Activated CD4-positive, alpha-beta T cell treated with anti-CD3 and anti-CD28 coated beads, Interleukin-2, amount 10 ng/mL, durations not matched to agents 24 days and 14 days (primary cell): ENCODE measurements at places on chromosomes 6 and 20.

GRCh38 chr6:52230685-52231084 lies 13.6 kb downstream of the IL17F start:
- no peak for DNase-seq
- H3K36me3 ChIP-seq, result no peaks in the 10 kb centered on the region
- peaks cover 47% of the 10 kb centered on the region for H3K27me3 ChIP-seq
- H3K27ac ChIP-seq, result no peak overlapping the region
- peaks cover 49% of the 10 kb centered on the region for H3K4me1 ChIP-seq
- H3K4me3 ChIP-seq, result no peak overlapping the region

GRCh38 chr20:6735942-6736845 lies 31.3 kb upstream of the BMP2 start:
- no peak overlapping the region for H3K27ac ChIP-seq
- no peak for DNase-seq
- no peaks in the 10 kb centered on the region for H3K4me1 ChIP-seq
- H3K27me3 ChIP-seq, result no peaks in the 10 kb centered on the region

GRCh38 chr6:53282741-53283140 lies 66.0 kb downstream of the ELOVL5 start:
- no peak overlapping the region for H3K27ac ChIP-seq
- H3K4me3 ChIP-seq, result no peak overlapping the region
- H3K27me3 ChIP-seq, result no peaks in the 10 kb centered on the region
- H3K4me1 ChIP-seq, result peaks cover 28% of the 10 kb centered on the region
- no peak for DNase-seq

GRCh38 chr6:36955671-36956445 lies 1.3 kb downstream of the PI16 start:
- H3K36me3 ChIP-seq, result no peaks in the 10 kb centered on the region
- H3K27ac ChIP-seq, result no peak overlapping the region
- peak; percentile 66 for DNase-seq
- peaks cover 6% of the 10 kb centered on the region for H3K27me3 ChIP-seq
- peaks cover 34% of the 10 kb centered on the region for H3K4me1 ChIP-seq
- no peak overlapping the region for H3K4me3 ChIP-seq

DNA sequence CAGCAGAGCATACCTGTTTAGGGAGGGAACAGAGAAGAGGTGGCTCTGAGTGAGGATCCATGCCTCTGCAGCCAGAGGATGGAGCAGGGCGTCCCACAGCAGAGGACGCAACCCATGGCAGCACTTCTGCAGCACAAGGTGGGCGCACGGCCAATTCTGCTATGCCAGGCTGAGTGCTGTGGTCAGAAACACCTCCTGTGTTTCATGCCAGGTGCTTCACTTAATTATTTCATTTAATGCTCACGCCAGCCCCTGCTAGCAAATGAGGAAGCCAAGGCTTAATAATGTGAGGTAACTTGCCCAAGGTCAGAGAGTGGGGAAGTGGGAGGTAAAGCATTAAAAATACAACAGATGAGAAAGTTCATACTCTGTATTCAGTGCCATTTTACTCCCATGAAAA lies 68.5 kb upstream of the PTGIS start:
- H3K4me1 ChIP-seq, result peaks cover 11% of the 10 kb centered on the region
- no peak for DNase-seq
- no peaks in the 10 kb centered on the region for H3K27me3 ChIP-seq
- H3K4me3 ChIP-seq, result no peak overlapping the region

- peaks cover 38% of the 10 kb centered on the region for H3K36me3 ChIP-seq
- H3K4me1 ChIP-seq, result peaks cover 39% of the 10 kb centered on the region
- H3K27me3 ChIP-seq, result no peaks in the 10 kb centered on the region
These were observed 636 bp downstream of the SRF start for GRCh38 chr6:43171707-43172103.

- peaks cover 29% of the 10 kb centered on the region for H3K4me1 ChIP-seq
- peak overlapping the region; percentile 66 for H3K4me3 ChIP-seq
- DNase-seq, result no peak
- peak overlapping the region; percentile 99 for H3K27ac ChIP-seq
- H3K27me3 ChIP-seq, result peaks cover 5% of the 10 kb centered on the region
These were observed 55.4 kb downstream of the MRPL14 start for GRCh38 chr6:44071670-44072451.

- H3K4me3 ChIP-seq, result no peak overlapping the region
- peaks cover 18% of the 10 kb centered on the region for H3K4me1 ChIP-seq
- H3K27me3 ChIP-seq, result peaks cover 11% of the 10 kb centered on the region
- DNase-seq, result no peak
These were observed 23.2 kb upstream of the AKIRIN2 start for GRCh38 chr6:87724983-87725811.

DNA sequence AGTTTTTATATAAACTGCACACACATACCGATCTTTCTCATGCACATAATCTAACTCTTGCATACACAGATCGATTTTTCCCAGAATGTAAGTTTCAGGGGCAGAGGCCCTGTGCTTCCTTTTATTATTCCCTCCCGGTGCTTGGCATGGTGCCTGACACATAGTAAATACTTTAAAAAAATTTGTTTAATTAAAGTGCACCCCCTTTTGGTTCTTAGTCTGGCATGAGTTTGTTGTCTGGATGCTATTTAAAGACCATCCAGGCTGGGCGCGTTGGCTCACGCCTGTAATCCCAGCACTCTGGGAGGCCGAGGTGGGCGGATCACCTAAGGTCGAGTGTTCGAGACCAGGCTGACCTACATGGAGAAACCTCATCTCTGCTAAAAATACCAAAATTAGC lies 5.4 kb upstream of the DEK start:
- DNase-seq, result no peak
- H3K36me3 ChIP-seq, result no peaks in the 10 kb centered on the region
- peaks cover 9% of the 10 kb centered on the region for H3K4me1 ChIP-seq
- peaks cover 24% of the 10 kb centered on the region for H3K27me3 ChIP-seq

- DNase-seq, result no peak
- H3K4me1 ChIP-seq, result no peaks in the 10 kb centered on the region
- H3K36me3 ChIP-seq, result no peaks in the 10 kb centered on the region
- H3K27ac ChIP-seq, result no peak overlapping the region
These were observed 751.9 kb upstream of the CHD6 start for GRCh38 chr20:42370075-42370474.

GRCh38 chr6:131781687-131782086 lies 26.1 kb upstream of the ENPP1 start:
- no peaks in the 10 kb centered on the region for H3K27me3 ChIP-seq

DNA sequence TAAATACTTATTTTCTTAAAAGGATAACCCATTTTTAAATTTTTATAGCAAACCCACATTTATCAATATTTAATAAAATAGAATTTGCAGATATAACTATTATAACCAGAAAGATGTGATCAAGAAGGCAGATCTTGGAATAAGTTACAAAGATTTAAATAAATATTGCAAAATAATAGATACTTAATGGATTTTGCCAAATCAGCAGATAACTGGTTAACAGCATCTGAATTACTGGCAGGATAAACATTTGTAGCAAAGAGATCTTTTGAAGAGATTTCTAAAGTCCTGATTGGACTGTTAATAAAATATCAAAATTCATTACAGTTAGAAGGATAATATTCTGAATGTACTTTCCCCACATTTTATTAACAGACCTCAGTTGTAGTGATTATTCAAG lies 144.2 kb downstream of the PDSS2 start:
- no peaks in the 10 kb centered on the region for H3K27me3 ChIP-seq
- H3K36me3 ChIP-seq, result no peaks in the 10 kb centered on the region
- H3K4me1 ChIP-seq, result no peaks in the 10 kb centered on the region
- no peak for DNase-seq
- no peak overlapping the region for H3K4me3 ChIP-seq

GRCh38 chr20:46690219-46691106 lies 1.2 kb upstream of the TP53RK start:
- peaks cover 15% of the 10 kb centered on the region for H3K36me3 ChIP-seq
- H3K27ac ChIP-seq, result peak overlapping the region; percentile 57
- DNase-seq, result no peak
- H3K4me3 ChIP-seq, result peak overlapping the region; percentile 98
- H3K4me1 ChIP-seq, result peaks cover 37% of the 10 kb centered on the region

GRCh38 chr6:15327271-15327670 lies 81.4 kb downstream of the JARID2 start:
- peaks cover 73% of the 10 kb centered on the region for H3K4me1 ChIP-seq
- peaks cover 31% of the 10 kb centered on the region for H3K36me3 ChIP-seq
- peak overlapping the region; percentile 21 for H3K27ac ChIP-seq
- no peaks in the 10 kb centered on the region for H3K27me3 ChIP-seq
- peak overlapping the region; percentile 7 for H3K4me3 ChIP-seq

DNA sequence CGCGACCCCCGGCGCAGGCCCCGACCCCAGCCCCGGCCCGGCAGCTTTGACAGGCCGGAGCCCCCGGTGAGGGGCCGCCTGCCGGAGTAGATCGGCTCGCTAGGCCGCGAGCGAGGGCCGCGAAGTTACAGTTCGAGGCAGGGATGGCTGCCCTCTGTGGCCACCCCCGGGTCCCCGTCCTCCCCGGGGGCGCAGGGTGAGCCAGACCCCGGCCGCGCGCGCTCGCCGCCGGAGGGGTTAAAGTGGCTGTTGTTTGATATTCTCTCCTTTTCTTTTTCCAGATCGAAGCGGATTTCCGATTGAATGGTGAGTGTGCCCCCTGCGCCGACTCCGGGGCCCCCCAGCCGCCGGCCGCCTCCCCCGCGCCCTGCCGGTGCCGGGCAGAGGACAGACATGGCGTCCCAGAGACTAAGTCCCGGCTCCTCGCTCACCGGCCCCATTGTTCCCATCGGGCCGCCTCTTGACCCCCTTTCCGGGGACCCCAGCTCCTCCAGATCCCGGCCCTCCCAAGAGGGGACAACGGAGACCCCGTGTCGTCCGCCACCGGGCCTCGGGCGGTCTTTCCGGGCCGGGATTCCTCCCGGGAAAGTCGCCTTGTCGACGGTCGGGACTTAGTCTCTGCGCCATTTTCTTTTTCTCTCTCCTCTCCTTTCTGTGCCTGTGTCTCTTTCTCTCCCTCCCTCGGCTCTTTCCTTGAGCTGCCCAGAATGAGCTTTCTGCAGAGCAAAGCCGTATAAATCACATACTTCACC lies 704 bp downstream of the TOP1 start:
- DNase-seq, result peak; percentile 84
- H3K27ac ChIP-seq, result peak overlapping the region; percentile 95
- H3K27me3 ChIP-seq, result no peaks in the 10 kb centered on the region
- peaks cover 47% of the 10 kb centered on the region for H3K4me1 ChIP-seq
- H3K4me3 ChIP-seq, result peak overlapping the region; percentile 84

GRCh38 chr6:158067436-158068015 lies 85.9 kb downstream of the SYNJ2 start:
- H3K4me3 ChIP-seq, result no peak overlapping the region
- peaks cover 50% of the 10 kb centered on the region for H3K36me3 ChIP-seq

GRCh38 chr6:64083261-64083660 lies 447.7 kb downstream of the PHF3 start:
- H3K27me3 ChIP-seq, result no peaks in the 10 kb centered on the region
- no peak for DNase-seq
- H3K27ac ChIP-seq, result no peak overlapping the region
- no peaks in the 10 kb centered on the region for H3K4me1 ChIP-seq
- no peaks in the 10 kb centered on the region for H3K36me3 ChIP-seq

DNA sequence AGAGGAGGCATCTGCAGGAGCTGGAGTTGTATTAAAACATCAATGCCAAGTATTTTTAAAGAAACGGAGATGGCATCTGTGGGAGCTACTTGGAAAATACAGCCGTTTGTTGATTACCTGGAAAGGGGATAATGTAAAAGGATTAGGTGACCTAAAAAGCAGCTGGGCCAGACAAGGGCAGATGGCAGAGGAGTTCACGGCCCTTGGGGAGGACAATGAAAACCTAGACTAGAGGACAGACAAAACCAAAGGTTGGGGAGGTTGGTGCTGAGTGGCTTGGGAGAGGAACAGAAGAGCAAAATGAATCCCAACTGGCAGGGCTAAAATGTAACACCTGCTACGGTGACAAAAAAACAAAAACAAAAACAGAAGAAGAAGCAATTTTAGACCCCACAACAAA lies 260.5 kb upstream of the JARID2 start:
- no peak overlapping the region for H3K4me3 ChIP-seq
- H3K27me3 ChIP-seq, result peaks cover 12% of the 10 kb centered on the region
- no peak overlapping the region for H3K27ac ChIP-seq
- peaks cover 2% of the 10 kb centered on the region for H3K4me1 ChIP-seq
- no peaks in the 10 kb centered on the region for H3K36me3 ChIP-seq

DNA sequence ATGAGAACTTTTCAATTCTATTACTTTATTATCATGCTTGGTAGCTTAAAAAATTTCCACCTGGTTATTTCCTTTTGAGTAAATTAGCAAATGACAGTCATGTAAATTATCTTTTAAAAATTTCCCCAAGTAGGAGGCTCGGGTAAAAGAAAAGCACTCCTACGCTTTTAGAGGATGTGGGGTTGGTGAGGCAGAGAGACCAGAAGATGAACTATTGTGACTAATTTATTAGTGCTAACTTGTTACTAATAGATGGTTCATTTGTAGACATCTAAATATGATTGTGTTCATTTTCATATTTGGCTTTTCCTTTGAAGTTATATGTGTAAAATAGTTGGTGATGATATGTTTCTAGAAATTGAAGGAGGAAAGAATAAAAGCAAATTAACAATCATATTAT lies 27.0 kb downstream of the ZNF292 start:
- no peaks in the 10 kb centered on the region for H3K27me3 ChIP-seq
- peaks cover 62% of the 10 kb centered on the region for H3K36me3 ChIP-seq
- H3K4me1 ChIP-seq, result peaks cover 48% of the 10 kb centered on the region
- H3K27ac ChIP-seq, result peak overlapping the region; percentile 89
- peak overlapping the region; percentile 43 for H3K4me3 ChIP-seq

GRCh38 chr6:12594530-12594893 lies 122.1 kb upstream of the PHACTR1 start:
- no peaks in the 10 kb centered on the region for H3K36me3 ChIP-seq
- H3K27me3 ChIP-seq, result peaks cover 12% of the 10 kb centered on the region
- peak; percentile 34 for DNase-seq
- H3K4me3 ChIP-seq, result no peak overlapping the region
- H3K27ac ChIP-seq, result no peak overlapping the region
